ENCODE measurements at places on chromosomes 11 and 22.

DNA sequence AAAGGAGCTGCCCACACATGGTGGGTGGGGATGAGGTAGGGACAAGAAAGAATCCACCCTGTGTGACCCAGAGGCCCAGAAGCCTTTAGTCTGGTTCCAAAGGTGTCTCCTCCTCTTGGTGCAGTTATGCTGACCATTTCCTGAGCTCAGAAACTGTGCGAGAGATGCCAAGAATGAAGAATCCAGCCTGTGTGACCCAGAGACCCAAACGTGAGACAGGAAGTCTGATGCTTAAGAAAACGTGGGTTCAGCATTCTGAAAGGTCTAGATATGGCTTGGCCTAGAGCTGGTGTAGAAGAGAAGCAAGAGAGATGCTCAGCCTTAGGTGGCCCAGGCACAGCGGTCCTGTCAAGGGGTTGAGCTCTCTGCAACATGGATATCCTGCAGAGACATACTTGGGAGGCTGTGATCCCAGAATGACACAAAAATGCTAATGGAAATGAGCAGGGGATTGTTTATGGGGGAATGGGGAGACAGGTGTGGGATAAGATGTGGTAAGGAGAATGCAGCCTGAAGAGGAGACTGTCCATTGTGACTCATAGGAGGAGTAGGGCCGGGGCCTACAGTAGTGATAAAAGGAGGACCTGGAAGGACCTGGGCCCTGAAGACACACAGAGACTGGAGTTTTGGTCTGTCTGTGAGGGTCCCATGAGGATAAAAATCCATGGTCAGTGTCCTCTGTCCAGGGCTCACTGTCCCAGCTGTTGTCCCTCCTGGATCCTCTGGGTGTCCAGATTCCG lies 79.0 kb downstream of the ZNF280B start:
- no peak for DNase-seq

DNA sequence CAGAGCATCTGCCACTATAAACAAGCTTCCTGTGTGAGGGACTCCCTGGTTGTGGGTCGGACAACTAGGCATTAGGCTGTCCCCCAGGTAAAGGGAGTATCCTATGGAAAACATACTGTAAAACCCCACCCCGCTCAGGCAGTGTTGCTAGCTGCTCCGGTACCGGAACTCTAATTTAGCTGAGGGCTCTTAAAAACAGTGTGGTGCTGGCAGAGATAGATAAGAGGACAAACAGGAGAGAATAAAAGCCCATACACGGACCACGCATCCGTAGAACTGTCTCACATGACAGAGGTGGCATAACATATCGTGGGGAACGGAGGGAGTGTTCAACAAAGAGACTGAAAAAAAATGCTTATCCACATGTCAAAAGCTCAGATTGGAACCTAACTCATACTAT lies 3.4 kb upstream of the MOGAT2 start:
- DNase-seq = no peak

GRCh38 chr22:43300891-43301676 lies 42.1 kb downstream of the SCUBE1 start:
- no peak for DNase-seq

DNA sequence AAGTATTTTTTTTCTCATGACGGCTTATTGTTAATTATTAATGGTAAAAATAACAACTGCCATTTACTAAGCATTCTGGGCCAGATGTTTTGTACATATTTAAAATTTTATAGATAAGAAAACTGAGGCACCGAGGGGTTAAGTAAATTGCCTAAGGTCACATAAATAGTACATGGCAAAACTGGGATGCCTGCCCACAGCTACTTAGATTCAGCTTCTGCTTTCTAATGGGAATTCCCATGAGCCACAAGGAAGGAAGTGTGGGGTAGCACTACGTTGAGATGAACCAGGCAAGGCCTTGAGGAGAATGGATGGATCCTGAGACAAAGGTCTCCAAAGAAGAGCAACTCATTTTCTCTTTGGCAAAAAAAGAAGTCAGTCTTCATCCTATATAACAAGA lies 11.9 kb upstream of the PHF21A start:
- no peak for DNase-seq

DNA sequence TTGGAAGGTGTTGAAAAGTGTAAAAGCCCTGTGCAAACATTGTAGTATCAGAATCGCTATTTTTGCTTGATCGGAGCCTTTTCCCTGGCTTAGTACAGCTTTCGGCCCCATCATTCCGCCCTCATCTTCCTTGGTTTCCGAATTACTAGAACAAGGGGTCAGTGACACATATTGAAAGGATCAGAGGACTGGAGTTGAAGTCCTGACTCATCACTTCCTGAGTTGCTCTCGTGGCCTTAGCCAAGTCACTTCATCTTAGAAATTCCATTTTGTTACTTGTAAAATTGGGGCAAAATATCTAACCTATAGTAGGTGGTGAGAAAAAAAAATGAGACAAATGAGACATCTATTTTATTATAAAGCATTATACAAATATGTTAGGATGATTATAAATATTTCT lies 375.0 kb downstream of the NTM start:
- no peak for DNase-seq

- no peak for DNase-seq
Observed at GRCh38 chr22:27576815-27577573, 224.6 kb downstream of the MN1 start.

DNA sequence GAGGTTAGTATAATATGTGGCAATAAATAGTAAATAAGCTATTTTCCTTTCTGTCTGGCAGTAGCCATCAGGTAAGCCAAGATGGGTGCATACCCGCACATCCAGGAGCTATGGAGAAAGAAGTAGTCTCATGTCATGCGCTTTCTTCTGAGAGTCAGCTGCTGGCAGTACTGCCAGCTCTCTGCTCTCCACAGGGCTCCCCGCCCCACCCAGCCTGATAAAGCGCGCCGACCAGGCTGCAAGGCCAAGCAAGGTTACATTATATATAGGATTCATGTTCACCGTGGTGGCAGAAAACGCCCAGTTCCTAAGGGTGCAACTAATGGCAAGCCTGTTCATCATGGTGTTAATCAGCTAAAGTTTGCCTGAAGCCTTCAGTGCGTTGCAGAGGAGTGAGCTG lies 126.2 kb downstream of the ATG16L2 start:
- no peak for DNase-seq
